Activated CD4-positive, CD25-positive, alpha-beta regulatory T cell (primary cell): ENCODE measurements at places on chromosomes 4 and X.

GRCh38 chrX:147217334-147217733 is 402.8 kb upstream of the CXorf51A start:
- DNase-seq: no peak

DNA sequence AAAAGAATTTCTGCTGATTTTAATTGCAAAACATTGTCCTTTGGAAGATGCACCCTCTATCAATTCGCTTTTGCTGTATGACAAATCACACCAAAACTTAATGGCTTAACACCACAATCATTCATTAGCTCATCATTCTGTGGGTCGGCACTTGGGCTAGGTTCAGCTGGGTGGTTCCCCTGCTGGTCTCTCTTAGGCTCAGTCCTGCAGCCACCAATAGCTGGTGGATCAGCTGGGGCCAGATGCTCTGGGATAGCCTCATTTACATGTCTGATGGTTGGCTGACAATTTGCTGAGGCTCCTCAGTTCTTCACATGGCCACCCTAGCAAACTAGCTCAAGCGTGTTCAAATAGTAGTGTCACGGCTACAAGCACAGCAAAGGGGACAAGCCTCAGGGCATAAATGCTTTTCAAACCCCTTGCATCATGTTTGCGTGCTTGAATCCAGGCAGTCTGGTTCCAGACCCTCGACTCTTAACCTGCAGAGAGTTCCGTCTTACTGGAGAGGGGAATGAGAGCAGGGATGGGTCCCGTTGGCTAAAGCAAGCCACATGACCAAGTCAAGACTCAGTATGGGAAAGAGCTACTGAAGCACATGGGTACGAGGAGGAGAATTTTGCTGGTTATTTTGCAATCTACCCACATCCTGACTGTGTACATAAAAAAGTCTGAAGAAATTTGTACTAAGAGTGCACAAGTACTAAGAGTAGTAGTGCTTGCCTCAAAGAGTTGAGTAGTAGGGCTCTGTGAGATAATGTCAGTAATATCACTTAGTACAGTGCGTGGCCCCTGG is 7.5 kb upstream of the ACSL1 start:
- DNase-seq: no peak

DNA sequence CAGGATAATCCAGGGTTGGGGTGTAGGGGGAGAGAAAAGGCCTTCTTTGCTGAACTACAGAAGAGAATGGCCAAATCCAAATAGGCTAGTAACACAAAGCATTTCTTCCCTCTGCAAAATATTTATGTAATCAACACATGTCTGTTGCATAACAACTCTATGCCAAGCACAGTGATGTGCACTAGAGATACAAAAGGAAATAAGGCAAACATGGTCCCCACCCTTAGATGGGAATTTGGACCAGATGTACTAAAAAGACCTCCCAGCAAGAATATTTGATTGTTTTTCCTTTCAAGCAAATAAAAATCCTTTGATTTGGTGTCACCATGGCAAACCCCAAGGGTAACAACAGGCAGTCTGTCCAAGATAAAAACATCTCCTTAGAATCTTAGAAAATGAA is 177.6 kb upstream of the FGF13 start:
- no peak for DNase-seq

- DNase-seq: no peak
These were observed 94.7 kb upstream of the SRD5A3 start for GRCh38 chr4:55251342-55251741.

- no peak for DNase-seq
These were observed 199.7 kb downstream of the CRLF2 start for GRCh38 chrX:1012678-1013300.

- no peak for DNase-seq
These were observed 241.7 kb upstream of the BMP3 start for GRCh38 chr4:80788798-80789197.

DNA sequence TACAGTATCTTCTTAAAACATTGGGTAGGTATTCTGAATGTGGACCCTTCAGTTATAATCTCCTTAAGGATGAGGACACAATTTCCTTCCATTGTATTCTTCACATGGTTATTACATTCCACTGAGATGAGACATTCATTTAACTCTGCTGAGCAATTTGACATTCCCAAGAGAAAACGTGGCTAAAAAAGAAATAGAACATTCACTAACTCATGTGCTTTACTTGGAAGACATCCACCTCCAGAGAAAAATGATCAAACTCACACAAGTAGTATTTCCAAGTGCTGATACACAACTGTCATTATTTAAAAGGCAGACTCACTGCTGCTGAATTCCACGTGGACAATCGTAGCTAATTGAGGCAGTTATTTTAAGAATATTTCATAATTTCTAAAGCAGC is 227.9 kb upstream of the ANKRD50 start:
- no peak for DNase-seq

GRCh38 chr4:89009761-89010369 is 47.1 kb downstream of the FAM13A start:
- DNase-seq: no peak

DNA sequence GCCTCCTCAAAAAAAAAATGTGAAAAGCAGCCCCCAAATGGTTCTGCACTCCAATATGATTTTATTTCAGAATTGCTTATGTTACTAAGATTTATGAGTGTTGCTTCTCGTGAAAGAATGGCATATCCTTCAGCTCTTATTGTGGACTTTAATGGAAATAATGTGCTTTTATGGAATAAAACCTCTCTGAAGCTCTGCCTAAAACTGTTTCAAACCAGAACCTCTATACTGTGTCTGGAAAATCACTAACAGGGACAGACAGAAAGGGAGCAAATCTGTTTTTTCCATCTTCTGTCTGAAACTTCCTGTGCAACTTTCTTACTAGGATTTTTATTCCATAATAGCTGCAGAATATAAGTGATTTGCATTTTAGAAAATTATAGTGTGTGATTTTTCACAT is 493.1 kb downstream of the ANKRD50 start:
- no peak for DNase-seq

GRCh38 chr4:160180211-160180610 is 1077.3 kb downstream of the RAPGEF2 start:
- no peak for DNase-seq
